Stimulated activated CD4-positive, alpha-beta T cell treated with anti-CD3 and anti-CD28 coated beads, Interleukin-12 subunit alpha, Interleukin-12 subunit beta, amount 100 ng/mL, for 24 hours (primary cell): ENCODE measurements at places on chromosomes 5 and 9.

DNA sequence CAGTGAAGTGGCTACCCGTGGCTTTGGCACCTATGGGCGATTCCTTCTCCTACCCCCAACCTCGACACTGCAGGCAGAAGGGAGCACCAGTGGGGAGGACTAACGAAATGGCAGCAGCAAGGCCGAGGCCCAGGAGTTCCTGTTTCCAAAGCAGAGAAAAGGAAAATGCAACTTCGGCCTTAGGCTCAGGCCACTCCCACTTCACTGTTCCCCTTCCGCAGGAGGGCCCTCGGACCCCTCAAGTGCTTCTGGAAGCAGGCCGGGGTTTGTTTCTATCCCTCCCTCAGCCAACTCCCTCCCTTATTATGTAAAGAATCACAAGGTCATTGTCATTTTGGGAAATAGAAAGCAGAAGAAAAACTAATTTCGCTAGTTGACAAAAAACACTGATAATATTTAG, 36.4 kb upstream of the NKX2-5 start:
- DNase-seq, result no peak

DNA sequence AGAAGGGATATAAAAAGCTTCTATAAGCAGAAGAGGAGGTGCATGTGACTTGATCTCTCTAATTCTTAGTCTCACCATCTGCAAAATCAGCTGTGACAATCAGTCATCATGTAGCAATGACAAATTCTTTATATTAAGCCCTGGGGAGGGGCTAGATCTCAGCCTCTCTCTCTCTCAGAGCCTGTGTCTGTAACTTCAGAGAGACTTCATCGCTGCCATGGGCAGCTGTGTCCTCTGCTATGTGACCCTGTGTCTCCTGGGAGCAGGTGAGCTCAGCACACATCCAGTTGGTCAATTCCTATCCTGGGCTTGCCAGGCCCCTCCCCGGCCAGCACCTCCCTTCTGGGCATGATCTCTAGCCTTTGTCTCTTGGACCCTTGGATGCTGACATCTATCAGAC, 109.6 kb downstream of the ANKRD18B start:
- no peak for DNase-seq

DNA sequence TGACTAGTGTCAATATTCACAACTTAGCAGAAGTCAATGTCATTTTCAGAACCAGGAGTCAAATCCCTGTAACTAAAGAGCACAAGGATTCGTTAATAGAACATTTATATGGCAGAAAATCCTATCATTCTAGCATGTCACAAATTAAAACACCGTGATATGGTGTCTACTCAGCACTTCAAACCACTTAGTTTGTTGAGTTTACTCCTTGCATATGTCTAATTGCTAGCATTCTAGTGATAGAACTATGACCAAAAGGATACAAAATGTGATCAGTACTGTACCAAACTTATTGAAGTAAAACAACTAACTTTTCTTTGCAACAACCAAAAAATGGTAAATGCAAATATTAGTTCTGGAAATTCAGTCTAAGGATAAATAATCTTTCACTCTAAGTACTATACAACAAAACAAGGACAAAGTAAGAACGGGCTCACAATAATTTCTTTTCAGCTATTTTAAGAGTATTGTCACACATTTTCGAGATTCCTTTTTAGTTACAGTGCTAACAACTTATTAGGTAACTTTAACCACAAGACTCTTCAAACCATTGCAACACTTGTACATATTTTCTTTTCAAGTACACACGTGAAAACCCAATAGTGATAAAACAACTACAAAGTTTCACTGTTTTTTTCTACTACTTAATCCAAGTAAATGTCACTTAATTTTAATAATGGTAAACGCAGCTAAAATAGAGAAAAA, 845.2 kb upstream of the CDH10 start:
- DNase-seq, result no peak

GRCh38 chr5:63563008-63563917, 399.0 kb downstream of the HTR1A start:
- no peak for DNase-seq

- DNase-seq, result no peak
Measured at GRCh38 chr5:148739023-148739422, 84.7 kb upstream of the HTR4 start.

- peak; percentile 55 for DNase-seq
Measured at GRCh38 chr9:127004946-127005769, 90.6 kb downstream of the RALGPS1 start.

DNA sequence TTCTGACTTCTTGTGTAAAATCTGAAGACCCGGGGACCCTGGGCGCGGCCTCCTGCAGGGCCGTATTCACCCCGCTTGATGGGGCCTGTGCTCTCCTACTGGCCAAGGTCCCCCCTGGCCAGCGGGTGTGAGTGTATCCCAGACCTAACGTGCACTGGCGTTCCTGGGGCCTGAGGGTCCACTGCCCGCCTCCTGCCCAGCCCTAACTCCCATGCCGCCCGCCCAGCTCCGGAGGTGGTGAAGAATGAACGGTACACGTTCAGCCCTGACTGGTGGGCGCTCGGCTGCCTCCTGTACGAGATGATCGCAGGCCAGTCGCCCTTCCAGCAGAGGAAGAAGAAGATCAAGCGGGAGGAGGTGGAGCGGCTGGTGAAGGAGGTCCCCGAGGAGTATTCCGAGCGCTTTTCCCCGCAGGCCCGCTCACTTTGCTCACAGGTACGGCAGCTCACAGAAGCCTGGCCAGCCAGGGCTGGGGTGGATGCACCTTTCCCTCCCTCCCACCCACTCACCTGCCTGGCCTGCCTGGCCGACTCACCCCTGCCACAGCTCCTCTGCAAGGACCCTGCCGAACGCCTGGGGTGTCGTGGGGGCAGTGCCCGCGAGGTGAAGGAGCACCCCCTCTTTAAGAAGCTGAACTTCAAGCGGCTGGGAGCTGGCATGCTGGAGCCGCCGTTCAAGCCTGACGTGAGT, 9.5 kb downstream of the GRK6 start:
- DNase-seq, result no peak

DNA sequence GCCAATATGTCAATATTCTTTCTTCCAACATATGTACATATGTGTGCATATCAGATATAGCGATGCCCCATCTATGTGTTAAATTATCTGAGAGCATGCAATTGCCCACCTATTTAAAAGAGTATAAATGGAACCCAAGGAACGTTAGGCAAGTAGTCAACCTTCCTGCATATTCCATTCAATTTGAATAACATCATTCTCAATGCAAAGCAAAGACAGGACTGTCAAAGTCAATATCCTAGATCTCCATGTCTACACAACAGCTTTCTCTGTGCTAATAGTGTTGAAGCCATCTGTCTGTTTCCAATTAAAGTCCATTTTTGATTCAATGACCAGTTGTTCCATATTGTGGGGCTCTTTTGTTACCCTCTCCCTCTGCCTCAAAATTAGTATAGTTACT, 85.3 kb upstream of the COX7C start:
- DNase-seq, result no peak

DNA sequence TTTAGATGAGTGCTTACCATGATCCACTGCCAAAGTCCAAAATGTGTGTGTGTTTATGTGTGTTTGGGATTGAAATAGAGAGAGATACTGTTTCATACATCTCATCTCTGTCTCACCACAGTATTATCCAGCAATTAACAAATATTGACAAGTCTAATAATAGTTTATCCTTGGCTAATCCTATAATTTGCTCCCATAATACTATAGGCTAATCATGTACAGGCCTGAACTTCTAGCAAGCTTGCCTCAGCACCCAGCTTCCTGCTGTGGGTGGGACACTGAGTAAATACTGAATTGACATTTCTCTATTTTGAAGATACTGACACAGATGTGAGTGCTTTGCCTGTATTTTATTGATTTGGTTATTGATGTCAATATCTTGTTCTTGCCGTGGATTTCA, 35.3 kb upstream of the KCNV2 start:
- no peak for DNase-seq

DNA sequence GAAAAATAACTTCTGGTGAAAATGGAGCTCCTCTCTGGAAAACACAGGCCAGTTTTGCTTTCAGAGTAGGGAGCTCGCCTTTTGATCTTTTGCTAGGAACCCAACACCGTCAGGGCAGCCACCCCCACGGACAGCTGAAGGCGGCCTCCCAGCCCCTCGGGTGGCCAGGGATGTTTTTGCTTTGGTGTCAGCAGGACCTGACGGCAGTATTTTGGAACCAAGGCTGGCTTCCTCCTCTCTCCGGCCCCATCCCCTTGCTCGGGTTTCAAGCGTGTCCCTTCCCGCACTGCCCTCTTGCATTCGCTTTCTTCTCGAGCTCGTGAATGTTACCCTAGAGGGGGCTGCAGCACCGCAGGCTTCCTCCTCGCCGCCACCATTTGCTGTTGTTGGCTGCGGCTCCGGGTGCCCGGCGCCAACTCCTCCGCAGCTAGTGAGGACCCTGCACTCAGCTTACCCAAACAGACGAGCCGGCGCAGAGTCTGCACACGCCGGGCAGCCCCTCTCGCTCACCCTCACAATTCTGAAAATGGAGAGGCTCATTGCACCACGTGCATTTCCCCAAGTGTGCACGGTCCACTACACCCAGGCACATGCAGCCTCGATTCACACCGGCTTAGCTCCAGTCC, 35.5 kb upstream of the ADAMTSL1 start:
- DNase-seq, result no peak

DNA sequence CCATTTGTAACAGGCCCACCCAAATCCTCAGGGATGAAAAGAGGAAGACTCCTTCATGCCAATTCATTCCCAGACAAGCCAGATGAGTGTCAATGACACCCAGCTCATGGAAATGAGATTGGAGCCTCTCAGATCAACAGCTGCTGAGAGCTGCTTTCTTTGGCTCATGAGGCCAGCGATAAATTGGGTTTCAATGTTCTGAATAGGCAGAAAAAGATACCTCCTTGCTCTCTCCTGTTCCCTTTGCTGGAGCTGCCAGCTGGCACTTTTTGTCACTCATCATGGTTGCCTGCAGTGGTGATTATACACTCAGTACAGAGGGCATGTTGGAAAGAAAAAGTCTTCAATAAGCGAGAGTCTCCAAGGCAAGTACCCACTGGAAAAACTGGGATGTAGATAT, 47.1 kb downstream of the SH3RF2 start:
- DNase-seq, result no peak

DNA sequence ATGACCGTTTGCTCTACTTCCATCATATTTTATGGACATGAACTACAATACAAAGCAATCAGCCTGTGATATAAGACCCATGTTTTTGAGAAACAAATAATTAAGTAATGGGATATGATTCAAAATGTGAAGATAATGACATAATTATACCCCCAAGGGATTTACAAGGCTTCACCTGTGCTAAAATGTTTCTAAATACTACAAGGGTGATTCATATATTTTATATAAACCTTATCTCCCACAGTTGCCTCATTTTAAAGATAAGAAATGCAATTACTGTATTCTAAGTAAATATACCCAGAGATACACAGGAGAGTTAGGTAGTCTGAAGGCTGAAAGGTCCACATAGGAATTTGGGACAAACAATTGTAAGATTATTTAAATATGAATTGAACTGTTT, 662.0 kb upstream of the CHD1 start:
- DNase-seq, result no peak

DNA sequence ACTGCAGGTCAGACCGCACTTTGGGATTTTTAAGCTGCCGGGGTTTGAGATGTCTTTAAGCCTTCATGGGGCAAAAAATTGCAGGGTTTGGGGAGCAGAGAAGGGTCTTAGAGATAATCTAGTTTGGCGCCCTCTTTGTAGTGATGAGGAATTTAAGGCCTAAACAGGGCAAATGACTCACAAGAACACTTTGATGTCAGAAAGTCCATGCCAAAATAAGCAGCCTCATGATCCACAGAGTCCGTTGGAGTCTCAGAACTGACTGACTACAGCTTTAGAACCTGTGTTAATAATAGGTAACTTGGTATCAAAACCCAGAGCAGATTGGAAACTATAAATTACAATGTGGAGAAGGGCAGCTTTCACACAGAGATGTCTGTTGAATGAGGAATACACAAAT, 35.9 kb upstream of the PTGS1 start:
- DNase-seq, result no peak

DNA sequence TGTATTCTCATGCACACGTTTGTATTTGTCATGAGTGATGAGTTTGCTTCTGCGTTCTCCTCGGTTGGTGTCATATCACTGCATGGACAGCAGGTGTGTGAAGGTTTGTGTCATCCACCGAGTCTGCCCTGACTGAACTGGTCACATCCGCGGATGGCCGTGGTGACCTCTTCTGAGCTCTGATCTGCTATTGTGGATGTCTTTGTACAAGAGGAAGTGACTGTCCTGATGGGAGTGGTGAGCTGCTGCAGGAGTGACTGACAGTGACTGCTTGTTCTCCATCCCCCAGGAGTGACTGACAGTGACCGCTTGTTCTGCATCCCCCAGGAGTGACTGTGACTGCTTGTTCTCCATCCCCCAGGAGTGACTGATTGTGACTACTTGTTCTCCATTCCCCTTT, 69.9 kb downstream of the EHMT1 start:
- DNase-seq, result no peak

GRCh38 chr5:30650311-30650710, 543.2 kb upstream of the CDH6 start:
- DNase-seq, result no peak

GRCh38 chr9:99809586-99810319, 11.9 kb upstream of the NR4A3 start:
- no peak for DNase-seq

DNA sequence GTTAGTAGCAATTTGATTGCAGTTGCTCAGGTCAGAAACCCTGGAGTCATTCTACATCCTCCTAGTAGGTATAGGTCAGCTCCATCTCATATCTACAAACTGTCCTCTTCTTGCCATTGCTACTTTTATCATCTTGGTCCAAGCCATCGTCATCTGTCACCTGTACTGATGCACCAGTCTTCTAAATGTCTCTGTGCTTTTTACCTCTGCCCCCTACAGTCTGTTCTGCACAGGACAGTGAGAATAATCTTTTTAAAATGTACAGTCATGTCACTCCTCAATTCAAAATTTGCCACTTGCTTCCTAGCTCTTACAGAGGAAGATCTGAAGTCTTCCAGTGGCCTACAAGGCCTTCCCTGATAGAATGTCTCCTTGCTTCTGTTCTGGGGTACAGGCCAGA, 6.8 kb downstream of the NNT start:
- DNase-seq, result no peak

DNA sequence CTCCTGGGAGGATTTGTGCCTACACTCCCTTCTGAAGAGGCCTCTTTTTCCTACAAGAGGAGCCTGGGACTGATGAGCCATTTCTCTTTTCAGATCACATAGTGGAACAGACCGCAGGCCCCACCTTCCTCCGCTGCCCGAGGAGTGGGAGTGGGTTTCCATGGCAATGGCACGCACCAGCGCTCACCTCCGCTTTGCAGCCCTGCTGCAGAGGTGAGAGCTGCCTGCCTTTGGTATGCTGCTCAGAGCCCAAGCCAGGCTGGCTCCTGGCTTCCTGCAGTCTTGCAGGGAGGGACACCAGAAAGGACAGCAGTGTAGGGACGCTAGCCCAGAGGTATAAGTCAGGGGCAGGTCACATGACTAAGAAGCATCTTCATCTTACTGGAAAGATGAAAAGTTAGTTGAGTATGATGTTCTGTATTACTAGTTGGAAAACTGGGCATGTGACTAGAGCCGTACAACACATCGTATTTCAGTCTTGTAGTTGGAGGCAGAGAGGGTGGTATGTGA, 12.4 kb downstream of the PTTG1 start:
- DNase-seq, result no peak

GRCh38 chr9:115633104-115633503, 515.1 kb upstream of the TNC start:
- DNase-seq, result no peak

GRCh38 chr9:35760651-35761050, 6.6 kb upstream of the MSMP start:
- no peak for DNase-seq
